ENCODE measurements at places on chromosomes 2 and 18.

GRCh38 chr2:32741575-32741974, 113.7 kb downstream of the TTC27 start:
- no peak for DNase-seq

DNA sequence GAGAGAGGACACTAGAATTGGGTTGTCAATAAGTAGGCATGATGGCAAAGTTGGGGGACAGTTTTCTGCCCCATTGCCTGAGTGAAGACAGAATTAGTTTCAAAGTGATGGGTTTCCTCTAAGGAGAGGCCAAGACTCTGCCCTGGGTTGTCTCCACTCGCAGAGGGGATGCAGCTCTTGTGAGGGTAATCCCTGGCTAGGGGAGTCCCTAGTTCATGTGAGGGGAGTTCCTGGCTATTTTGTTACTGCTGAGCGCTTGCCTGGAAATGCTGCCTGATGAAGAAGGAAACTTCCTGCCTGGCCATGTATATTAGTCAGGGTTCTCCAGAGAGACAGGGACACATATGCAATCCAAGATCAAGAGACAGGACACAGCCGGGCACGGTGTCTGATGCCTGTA, 501.5 kb downstream of the BCL11A start:
- no peak for DNase-seq

GRCh38 chr2:166284359-166284758, 91.4 kb downstream of the SCN9A start:
- DNase-seq = no peak

- DNase-seq = no peak
These were observed 50.6 kb downstream of the C2orf76 start for GRCh38 chr2:119316066-119316465.

DNA sequence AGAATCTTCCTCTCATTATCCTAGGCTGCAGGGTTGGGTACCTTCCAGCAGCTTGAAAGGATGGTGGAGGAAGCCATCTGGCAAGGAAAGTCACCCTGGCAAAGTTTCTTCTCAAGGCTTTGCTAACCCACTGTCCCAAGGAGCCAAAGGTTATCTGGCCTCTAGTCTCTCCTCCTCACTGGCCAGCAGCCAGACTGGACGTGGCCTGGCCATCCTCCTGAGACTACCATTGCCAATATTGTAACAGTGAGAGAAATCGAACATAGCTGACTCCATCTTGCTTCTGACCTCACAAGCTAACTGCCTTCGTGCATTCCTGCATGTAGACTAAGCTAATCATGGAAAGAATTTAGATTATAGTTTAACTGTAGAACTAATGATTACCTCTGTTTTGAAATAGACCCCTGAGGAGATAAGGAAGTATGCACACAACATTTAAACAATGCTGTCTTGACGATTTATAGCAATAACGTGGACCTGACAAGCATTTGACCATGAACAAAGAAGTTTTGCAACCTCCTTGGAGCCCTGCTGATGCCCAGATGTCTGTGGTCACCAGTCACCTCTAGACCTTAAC, 7.8 kb upstream of the ANXA4 start:
- no peak for DNase-seq

GRCh38 chr18:10923551-10924070, 225.8 kb downstream of the PIEZO2 start:
- DNase-seq = no peak

DNA sequence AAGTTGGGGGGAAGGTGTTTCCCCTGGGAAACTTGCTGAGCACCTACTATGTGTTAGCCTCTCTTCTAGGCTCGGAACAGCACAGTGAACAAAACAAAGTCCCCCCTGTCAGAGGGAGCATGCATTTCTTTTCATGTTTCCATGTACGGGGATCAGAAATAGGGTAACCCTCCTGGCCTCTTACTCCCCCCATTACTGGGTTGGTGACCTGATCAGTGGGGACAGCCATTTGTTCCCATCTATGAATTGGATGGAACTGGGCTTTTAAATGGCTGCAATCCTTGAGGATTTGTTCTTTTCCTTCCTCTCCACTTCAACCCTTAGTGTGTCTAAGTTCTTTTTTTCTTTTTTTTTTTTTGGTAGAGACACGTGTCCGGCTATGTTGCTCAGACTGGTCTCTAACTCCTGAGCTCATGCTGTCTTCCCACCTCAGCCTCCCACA, 13.7 kb downstream of the NCL start:
- DNase-seq = no peak

- DNase-seq = no peak
These were observed 115.5 kb upstream of the KLHL14 start for GRCh38 chr18:32888306-32888705.

All from stimulated activated CD8-positive, alpha-beta memory T cell treated with anti-CD3 and anti-CD28 coated beads, Interleukin-4, amount 100 ng/mL, for 24 hours (primary cell).